ENCODE measurements at places on chromosomes 13 and 19.

DNA sequence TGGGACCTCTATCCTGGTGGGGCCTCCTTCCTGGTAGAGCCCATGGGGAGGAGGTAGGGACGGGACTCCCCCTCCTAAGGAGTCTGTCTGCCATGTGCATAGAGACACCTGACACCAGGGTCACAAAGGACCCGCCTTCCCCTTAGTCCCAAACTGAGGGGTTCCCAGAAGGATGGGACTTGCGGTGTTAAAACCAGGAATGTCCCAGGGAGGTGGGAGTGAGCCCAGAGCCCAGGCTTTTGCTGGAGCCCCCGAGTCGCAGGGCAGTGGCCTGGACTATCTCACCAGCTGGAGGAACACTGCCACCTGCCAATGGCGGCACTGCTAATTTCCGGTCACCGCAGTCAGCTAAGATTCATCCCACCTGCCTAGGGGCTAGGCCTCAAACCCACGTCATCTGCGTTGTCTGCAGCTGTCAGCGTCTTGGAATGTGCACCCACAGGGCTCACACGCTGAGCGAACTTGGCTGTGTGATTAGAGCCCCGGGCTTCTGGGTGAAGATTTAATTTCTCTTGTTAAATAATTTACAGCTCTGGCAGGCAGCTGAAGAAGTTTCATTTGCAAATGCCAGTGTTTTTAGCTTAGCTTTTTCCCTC, 31.9 kb upstream of the ATP11A start:
- no peak for DNase-seq

DNA sequence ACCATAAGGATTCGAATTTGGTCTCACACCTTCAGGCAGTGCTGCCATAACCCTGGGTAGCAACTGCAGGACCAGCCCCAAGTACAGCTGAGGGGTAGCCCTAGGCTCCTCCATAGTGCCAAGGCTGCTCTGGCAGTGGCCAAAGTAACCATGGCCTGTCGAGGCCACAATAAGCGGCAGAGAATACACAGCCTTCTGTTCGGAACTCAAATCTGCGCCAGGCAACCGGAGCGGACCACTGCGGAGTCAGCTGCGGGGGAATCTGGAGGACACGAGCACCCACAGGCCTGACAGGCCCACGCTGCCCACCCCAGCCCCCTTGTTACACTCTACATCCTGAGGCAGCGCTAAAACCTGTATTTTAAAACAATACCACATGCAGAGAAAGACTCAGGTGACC, 48.7 kb downstream of the CCDC70 start:
- DNase-seq: no peak

DNA sequence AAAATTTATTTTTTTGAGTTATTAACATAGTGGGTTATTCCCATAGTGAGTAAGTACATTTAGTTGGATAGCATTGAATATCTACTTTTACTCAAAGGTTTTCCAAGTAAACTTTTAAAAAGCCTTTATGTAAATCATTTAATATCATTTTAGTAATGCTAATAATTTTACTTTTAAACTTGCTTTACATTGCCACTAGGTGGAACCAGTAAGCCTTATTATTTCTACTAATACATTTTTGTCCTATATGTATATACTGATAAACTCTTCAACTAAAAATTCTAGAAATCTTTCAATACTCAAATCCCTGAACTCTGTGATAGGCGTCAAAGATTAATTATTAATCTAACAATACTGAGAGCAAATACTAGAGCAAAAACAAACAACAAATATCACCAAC, 1709.2 kb upstream of the PCDH20 start:
- DNase-seq: peak; percentile 29

- no peak for DNase-seq
Observed at GRCh38 chr13:71589032-71589431, 278.0 kb downstream of the DACH1 start.

DNA sequence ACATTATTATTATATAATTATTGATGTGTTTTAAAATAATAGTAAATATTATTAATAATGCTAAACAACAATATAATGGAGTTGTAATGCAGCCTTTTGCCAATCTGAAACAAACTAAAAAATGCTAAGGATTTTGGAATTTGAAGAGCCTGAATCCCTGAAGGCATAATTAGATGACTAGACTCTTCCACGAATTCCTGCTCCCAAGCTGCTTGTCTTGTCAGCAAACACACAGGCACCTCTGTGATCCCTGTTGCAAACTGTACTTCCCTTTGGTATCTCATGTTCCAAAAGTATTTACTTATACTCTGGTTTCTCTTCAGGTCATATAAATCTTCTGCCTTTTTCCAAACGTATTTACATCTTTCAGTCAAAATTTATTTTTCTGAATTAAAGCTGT, 1862.4 kb downstream of the OLFM4 start:
- no peak for DNase-seq

GRCh38 chr13:40503966-40504591, 162.4 kb downstream of the FOXO1 start:
- no peak for DNase-seq

- DNase-seq: no peak
Observed at GRCh38 chr19:5123646-5124045, 154.7 kb downstream of the KDM4B start.

DNA sequence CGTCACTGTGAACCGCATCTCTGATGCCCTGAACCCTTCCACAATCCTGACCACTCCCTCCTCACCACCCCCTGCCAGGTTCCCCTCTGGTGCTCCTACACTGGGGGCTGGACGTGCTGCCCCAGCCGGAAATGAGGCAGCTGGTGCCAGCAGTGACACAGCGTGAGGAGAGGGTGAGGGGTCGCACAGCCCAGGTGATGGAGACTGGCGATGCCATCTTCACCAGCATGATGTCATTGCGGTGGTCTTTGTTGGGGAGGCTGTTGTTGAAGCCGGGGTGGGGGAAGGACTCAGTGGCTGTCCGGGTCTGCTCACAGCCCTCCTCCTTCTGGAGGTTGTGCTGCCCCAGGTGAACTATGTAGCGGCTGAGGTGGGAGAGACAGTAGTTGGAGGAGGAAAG, 2.5 kb downstream of the KLK11 start:
- no peak for DNase-seq

DNA sequence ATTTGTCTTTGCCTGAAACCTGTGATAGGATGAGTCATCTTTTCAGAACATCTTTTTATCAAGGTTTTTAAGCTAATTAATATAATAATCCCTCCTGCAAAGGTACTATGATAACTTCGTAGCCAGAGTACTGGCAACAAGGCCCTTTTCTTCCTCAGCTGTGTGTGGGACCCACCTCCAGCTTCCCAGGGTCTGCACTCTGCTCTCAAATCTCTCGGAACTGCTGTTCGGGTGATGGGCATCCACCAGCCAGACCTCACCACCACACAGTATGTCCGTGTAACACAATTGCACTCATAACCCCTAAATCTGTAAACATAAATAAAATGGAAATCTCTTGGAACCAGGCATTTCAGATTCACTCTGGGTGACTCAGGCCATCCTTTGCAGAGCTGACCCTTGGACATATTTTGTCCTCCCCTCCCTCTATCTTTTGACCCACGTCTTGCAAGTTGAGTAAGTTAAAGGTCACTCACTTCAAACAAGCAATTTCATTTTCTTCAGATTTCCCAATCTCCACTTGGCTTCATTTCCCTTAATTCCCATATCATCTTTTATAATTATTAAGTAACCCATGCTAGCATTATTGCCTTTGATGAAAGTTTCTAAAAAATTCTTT, 29.5 kb downstream of the COL4A1 start:
- no peak for DNase-seq

Measured in Kasumi-1 (cell line).